Activated CD8-positive, alpha-beta memory T cell treated with anti-CD3 and anti-CD28 coated beads for 36 hours (primary cell): ENCODE measurements at places on chromosomes 11 and 22. TPM values are rescaled to one million over a fixed set of nuclear protein-coding genes. Genes with fewer than 3 reads are reported as not detected.

Gene DEPDC5
- total RNA-seq = 35.1 TPM

Gene MICAL2
- 158 TPM for total RNA-seq

Gene SUSD2
- 0.42 TPM for total RNA-seq

Gene LGALS12
- total RNA-seq = not detected

Gene KDM4D
- total RNA-seq = 1.3 TPM

Gene APLNR
- not detected for total RNA-seq

Gene KRTAP5-7
- total RNA-seq = not detected

Gene CCDC87
- 0.21 TPM for total RNA-seq

Gene TCN2
- 0.19 TPM for total RNA-seq

Gene BTBD18
- total RNA-seq = not detected

Gene CAPN5
- total RNA-seq = 0.99 TPM

Gene SCT
- not detected for total RNA-seq

Gene TECTA
- total RNA-seq = 0.19 TPM

Gene THY1
- total RNA-seq = 0.30 TPM

Gene DLG2
- total RNA-seq = 1.2 TPM

Gene ACCS
- total RNA-seq = 2.1 TPM

Gene GRAMD4
- 36.4 TPM for total RNA-seq

Gene MS4A15
- not detected for total RNA-seq

Gene CD3E
- 491 TPM for total RNA-seq

Gene DNAJB7
- total RNA-seq = not detected

Gene RAC2
- total RNA-seq = 498 TPM

Gene SLC2A11
- 8.1 TPM for total RNA-seq

Gene GAL3ST1
- not detected for total RNA-seq

Gene GDPD5
- total RNA-seq = 7.3 TPM

Gene LARGE1
- total RNA-seq = 0.17 TPM

Gene WT1
- total RNA-seq = not detected

Gene CST6
- total RNA-seq = not detected

Gene GPHA2
- not detected for total RNA-seq

Gene JOSD1
- total RNA-seq = 90.6 TPM

Gene ANO5
- total RNA-seq = not detected

Gene FXYD6
- total RNA-seq = 0.10 TPM

Gene MPZL3
- total RNA-seq = 83.9 TPM

Gene HPX
- not detected for total RNA-seq

Gene DKK3
- 0.23 TPM for total RNA-seq

Gene PIWIL4
- 0.23 TPM for total RNA-seq

Gene BIRC2
- 31.6 TPM for total RNA-seq
